OCI-LY7 (cell line): ENCODE measurements at places on chromosomes 3 and 15. TPM values are rescaled to one million over a fixed set of nuclear protein-coding genes. Genes with fewer than 3 reads are reported as not detected.
A peak's percentile ranks its signal among the peaks of the same experiment; 100 is the strongest.

- DNase-seq = no peak
Measured at GRCh38 chr3:167650459-167650858, 3.3 kb downstream of the WDR49 start.

DNA sequence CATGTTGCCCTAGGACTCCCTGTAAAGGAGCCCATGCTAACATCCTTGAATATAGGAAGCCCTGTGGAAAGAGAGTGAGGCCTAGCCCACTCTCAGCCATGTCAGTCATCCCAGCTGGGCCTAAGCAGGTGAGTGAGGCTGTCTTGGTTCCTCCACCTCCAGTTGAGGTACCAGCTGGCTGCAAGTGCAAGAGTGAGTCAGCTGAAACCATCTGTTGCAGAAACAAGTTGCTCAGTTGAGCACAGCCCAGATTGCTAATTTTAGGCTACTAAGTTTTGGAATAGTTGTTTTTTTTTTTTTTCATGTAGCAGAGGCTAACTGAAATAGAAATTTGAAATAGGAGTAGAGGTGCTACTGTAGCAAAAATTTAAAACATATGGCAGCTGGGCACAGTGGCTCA, 43.7 kb upstream of the ADPGK start:
- no peak for DNase-seq

DNA sequence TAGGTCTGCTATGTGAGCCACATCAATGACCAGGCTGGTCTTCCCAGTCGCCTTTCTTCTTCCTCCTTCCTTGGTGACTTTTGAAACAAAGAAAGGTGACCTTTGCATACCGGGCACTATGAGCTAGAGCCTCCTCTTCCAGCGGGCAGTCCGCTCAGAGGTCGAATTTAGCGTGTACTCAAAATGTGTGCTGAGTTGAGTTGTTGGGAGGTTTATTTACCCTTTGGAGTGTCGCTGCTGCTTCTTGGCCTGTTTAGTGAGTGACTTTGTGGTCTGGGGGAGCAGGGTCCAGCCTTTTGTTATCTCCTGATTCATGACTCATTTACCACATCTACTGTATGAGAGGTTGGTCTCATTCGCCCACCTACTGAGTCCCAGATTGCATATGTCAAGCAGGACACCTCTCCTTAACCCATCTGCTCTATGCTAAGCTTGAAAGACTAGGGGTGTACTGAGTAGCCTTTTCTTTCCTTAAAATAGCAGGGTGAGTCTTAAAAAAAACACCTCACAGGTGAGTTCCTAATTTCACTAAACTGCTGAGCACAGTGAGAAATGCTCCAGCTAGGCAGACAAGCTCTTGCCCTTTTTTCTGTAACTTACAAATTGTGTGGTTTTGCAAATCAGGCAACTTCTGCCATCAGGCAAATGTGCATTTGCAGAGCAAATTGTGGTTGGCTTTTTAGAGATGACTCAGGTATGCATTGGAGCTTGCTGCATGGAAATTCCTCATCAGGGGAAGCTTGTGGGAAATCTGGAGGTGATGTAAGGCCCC, 3.2 kb upstream of the SIAH2 start:
- DNase-seq = peak; percentile 56

Gene EPHA3
- not detected in 2 replicates for total RNA-seq

DNA sequence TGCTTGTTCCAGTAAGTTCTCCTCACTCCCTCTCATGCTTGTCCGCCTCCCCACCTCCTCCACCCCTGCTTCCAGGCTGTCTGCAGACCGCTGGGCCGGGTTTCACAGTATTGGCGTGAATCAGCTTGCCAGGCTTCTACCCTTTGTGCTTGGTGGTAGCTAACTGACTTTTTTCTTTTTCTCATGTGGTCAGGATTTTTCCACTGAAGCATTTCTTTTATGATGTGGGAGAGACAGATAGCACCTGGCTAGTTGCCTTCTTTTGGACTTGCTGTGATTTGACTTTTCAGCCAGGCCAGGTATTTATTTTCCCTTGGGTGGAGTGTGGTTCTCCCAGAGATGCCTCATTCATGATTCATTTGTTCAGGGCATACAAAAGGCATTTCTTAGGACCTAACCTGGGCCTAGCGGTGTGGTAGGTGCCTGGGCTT, 60.6 kb downstream of the ST6GAL1 start:
- no peak for DNase-seq

- no peak for DNase-seq
Measured at GRCh38 chr15:32851572-32851971, 133.8 kb downstream of the GREM1 start.

- DNase-seq = no peak
Measured at GRCh38 chr3:152622811-152623167, 212.1 kb upstream of the P2RY1 start.

DNA sequence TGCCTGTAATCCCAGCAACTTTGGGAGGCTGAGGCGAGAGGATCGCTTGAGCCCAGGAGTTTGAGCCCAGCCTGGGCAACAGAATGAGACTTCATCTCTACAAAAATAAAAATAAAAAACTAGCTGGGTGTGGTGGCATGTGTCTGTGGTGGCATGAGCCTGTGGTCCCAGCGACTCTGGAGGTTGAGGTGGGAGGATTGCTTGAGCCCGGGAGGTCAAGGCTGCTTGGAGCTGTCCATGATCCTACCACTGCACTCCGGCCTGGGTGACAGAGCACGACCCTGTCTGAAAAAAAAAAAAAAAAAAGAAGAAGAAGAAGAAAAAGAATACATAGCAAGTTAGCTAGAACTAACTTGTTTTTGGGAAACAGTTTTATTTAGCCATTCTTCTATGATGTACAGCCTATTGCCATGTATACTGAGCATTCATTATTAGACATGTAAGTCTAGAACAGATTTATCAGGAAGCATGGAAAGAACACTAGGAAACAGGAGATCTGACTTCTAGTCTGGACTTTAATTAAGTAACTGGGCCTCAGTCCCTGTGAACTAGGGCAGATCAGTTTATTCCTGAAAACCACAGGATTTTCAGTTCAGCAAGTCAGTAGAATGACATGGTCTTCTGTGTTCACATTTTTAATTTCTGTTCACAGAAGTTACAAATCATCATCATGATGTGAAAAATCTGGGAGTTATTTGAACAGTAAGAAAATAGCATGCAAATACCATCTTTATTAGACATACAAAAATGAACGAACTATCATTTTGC, 65.5 kb downstream of the KAT2B start:
- DNase-seq = no peak

DNA sequence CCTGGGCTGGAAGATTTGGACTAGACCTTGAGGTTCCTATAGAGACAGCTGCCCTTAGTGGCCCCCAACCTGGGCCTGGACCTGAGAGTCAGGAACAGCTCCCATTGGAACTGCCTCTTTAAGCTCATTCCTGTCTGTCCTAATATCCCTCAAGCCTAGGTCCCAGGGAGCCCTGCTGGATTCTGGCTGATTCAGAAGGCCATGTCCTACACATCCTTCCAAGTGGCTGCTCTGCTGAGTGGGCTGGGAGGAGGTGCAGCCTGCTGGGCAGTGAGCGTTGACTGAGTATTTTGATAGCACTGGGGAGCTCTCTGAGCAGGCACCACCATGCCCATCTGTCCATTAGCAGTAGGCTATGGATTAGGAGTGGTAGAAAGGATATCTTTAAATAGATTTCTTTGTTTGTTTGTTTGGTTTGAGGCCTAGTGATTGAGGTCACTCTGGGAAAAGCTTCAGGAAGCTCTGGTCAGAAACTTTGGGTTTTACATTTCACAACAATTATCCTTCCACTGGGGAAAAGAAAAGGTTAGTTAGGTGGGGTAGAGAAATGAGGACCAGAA, 54.6 kb upstream of the ATOSA start:
- no peak for DNase-seq

GRCh38 chr15:64004587-64004986, 41.7 kb downstream of the DAPK2 start:
- no peak for DNase-seq

DNA sequence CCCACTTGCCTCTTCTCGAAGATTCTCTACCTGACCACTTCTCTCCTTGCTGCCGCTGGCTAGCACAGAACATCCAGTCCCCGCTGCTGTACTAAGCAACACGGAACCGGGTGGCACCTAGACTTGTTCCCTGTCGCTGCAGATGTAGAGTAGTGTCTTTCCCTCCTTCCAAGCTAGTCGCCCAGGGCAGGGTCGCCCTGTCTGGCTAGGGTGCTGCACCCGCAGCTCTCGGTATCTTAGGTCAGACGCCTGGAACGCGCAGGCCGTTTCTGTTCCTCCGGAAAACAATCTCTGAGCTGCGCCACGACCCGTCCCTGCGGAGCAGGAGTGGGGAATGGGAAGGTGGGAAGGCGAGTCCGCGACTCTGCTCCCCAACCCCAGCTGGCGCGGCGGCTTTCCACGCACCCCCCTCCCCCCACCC, 758 bp upstream of the SNX33 start:
- no peak for DNase-seq

DNA sequence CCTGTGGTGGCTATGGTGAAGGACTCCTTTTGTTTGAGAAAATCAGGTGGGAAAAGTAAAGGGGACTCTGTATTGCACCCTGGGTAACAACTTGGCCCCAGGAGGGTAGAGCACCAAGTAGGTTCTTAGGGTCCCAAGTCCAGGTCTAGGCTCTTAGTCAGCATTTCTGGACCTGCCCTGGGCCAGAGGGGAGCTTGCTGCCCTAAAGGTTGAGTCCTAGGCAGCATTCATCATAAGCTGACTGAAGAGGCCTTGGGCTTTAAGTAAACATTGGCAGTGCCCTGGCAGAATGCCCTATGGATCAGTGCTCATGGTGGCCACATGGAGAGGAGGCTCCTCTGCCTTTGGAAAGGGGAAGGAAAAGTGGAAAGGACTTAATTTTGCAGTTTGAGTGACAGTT, 268.5 kb upstream of the CTNNB1 start:
- no peak for DNase-seq

Gene CNTN6
- total RNA-seq = not detected in 2 replicates
